ENCODE measurements at places on chromosomes 13 and 19. TPM values are rescaled to one million over a fixed set of nuclear protein-coding genes. Genes with fewer than 3 reads are reported as not detected.

DNA sequence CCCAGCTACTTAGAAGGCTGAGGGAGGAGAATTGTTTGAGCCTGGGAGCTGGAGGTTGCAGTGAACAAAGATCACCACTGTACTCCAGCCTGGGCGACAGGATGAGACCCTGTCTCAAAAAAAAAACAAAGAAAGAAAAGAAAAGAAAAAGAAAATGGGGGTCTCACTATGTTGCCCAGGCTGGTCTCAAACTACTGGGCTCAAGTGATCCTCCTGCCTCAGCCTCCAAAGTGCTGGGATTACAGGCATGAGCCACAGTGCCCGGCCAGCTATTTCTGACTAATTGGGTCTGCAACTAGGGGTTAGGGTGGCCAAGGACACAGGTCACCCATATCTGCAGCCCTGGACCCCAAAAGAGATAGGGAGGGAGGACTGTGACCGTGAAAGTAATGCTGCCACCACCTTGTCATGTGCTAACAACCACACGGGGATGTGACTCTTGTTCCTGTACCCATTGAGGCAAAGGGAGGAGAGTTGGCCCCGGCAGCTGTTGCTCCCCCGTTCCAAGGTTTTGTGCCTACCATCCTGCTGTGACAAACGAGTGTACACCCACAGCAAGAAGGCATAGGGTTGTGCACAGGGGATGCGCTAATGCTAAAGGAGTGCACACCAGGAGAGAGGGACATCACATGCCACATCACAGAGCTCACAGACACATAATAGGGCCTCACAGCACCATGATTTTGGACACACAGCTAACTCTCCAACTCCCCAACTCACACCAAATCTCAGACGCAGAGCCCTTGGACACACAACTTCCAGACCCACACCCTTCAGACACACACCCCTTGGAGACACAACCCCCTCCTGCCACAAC is 619 bp downstream of the MEF2B start:
- no peak for DNase-seq
- H3K4me1 ChIP-seq: peaks cover 6% of the 10 kb centered on the region
- H3K4me3 ChIP-seq: no peak overlapping the region
- no peaks in the 10 kb centered on the region for H3K27me3 ChIP-seq
- no peaks in the 10 kb centered on the region for H3K36me3 ChIP-seq
- H3K27ac ChIP-seq: no peak overlapping the region

SERPINE3 gene
- total RNA-seq: 0.68 TPM

KIR3DL1 gene
- not detected for total RNA-seq

DNA sequence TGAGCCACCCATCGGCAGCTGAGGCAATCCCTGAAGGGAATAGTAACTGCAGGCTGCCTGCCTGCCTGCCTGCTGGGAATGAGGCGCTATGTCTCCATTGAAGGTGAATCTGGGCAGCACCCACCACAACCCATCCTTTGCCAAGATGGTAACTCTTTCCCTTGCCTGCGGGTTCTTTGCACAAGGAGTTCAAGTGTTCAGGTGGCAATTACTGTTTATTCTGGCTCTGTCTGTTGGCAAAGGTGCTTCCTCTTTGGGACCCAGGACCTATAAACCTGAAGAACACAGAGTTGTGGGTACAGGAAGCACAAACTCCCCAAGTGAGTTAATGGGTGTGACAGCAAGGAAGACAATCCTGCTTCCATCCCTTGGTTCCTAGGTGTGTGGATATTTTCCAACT is 448.1 kb upstream of the ZNF507 start:
- no peak overlapping the region for H3K4me3 ChIP-seq
- DNase-seq: no peak

KLK4 gene
- total RNA-seq: not detected
